ENCODE measurements at places on chromosomes 1 and 21.
A peak's percentile ranks its signal among the peaks of the same experiment; 100 is the strongest.

- DNase-seq = no peak
Measured at GRCh38 chr1:113657556-113658063, 101.7 kb downstream of the PHTF1 start.

GRCh38 chr1:59776960-59777852 lies 37.5 kb upstream of the HOOK1 start:
- DNase-seq = no peak

DNA sequence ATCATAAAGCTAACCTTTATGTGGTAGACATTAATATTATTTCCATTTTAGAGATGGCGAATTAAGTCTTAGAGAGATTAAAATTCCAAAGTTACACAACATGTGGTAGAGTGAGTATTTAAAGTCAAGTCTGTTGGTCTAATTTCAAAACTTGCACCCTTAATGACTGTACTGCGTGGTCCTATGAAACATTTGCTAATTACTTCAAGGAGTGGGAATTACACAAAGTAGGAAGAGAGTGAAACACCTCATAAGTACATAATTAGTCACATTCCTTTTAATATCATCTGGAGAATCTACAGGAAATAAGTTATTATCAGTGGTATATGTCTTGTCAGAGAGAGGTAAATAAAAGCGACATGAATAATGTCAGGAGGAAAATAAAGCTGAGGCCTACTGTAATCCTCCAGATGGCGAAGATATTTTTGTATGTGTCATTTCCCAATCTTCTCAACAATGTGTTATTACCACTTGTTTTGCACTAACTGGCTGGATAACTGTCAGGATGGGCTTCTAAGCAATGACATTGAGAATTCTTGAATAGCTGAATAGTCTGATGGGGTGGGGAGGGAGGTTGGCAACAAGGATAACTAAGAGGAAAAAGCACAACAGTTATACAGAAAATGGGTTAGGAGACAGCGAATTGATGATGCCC lies 95.5 kb downstream of the TNFSF18 start:
- DNase-seq = no peak

GRCh38 chr1:183175631-183176030 lies 10.4 kb upstream of the LAMC2 start:
- no peak for DNase-seq

DNA sequence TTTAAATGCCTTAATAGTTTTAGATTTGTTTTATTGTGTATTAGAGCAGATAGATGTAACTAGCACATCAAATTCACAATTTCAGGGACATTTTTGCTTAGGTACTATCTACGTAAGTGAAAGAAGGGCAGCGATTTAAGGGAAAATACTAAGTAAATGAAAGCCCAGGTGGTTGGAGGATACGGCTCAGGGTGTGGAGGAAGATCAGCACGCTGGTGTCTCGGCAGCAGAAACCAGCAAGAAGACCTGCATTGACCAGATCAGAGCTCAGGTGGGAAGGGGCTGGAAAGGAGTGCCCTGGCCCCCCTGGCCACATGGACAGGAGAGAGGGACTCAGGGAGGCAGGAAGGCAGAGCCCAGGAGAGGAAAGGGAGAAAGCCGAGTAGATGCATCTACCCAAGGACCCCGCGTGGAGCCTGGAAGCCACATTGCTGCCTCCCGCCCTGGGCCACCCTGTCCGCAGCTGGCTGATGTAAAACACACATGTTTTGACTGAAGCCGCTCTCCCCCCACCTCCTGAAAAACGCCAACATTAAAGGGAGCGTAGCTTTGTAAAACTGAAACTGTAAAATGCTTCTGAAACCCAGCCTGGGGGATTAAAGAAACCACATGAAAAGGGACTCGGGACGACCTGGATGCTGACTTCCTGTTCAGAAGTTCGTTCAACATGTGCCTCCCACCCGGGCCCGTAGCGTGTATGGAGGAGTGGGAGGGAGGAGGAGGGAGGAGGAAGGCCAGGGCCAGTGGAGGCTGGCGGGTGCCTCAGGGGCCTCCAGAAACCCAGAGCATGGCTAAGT lies 72.6 kb upstream of the TARDBP start:
- DNase-seq = no peak

- DNase-seq = peak; percentile 11
Measured at GRCh38 chr1:165075725-165076370, 280.7 kb downstream of the LMX1A start.

- peak; percentile 42 for DNase-seq
Measured at GRCh38 chr1:36446271-36446670, 4.0 kb downstream of the OSCP1 start.

- DNase-seq = no peak
Measured at GRCh38 chr1:113405573-113405972, 15.3 kb downstream of the MAGI3 start.

DNA sequence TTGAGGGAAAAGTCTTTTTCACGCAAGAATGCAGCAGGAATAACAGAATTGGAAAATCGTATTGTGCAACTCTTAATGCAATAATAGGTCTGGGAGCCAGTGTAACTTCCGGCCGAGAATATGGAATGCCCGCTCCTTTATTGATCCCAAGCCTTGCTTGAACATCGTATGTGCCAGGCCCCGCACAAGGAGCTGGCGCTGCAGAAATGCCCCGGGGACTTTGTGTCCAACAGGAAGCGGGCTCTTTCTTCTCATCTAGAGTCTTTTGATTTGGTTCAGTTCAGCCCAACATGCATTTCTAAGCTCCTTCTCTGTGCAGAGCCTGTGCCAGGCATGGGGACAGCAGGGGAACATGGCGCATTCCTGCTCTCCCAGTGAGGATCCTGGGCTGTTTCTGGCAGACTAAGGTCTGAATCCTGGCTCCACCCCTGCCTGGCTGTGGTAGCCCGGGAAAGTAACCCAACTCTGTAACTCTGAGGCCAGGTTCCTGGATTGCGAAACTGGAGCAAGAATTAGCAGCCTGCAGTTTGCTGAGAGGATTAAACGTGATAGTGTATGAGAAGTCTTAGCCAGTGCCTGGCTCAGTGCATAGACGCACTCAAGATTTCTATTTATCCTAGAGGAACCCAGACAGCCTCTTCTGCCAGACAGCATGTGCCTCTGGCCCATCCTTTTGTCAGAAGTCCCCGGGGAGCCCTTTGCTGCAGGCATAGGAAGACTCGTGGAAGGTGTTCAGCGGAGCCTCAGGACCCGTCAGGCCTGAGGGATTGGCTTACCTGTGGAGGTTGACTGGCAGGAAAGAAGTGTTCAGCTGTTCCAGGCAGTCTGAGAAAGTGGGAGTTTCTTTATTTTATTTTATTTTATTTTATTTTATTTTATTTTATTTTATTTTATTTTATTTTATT lies 987 bp upstream of the CDCP2 start:
- DNase-seq = no peak
